Suppressor macrophage (primary cell): ENCODE measurements at places on chromosomes 16 and 17.

DNA sequence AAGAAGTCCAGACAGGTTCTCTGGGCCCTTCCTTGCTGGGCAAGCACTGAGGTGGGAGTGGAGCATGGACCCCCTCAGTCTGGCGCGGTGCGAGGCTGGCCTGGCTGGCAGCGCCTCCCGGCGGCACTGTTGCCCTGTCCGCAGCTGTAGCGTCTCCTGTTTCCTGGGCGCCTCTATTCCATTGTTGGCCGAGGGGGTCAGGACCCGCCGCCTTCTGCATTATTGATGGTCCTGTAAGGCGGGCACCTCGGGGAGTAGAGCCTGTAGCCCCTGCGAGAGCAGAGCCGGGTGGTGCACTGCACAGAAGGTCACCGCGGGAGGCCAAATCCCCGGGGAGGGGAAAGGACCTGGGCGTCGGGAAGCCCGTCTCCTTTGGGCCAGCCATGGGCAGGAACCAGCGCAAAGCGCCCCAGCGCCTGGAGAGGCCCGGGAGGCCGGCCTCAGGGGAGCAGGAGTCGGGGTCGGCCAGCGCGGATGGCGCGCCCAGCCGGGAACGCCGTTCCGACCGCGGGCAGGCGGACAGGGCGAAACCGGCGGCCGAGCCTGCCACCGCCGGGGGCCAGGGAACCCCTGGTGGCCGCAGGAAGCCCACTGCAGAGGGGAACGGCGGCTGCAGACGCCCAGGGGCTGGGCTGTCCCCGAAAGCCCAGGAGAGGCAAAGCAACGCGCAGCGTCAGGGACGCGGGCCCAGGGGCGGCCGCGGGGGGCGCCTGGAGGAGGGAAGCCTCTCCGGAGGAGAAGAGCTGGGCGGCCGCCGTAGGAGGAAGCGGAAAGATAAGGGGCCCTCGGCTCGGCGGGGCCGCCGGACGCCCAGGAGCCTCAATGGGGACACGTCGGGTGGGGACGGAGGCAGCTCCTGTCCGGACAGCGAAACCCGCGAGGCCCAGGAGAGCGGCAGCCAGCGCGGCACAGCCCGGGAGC, at the start of gene MYO15B:
Gene MYO15B (plus strand): TSS at position 126 of the 921 bp plus-strand sequence. CDS start 258 bp downstream, at position 384.
- DNase-seq, result peak; percentile 70

DNA sequence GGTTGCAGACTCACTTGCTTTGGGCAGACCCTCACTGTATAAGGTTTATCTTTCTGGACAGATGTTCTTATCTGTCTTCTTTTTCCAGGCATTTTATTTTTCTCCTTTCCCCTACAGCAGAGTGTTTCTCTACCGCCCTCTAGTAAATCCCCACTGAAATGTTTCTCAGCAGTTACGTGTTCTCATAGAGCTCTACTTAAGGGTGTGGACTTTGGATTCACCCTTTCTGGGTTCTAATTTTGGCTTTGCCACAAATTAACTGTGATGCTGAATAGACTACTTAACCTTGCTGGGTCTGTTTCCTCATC, 2.0 kb downstream of the ADAT1 start:
- DNase-seq, result no peak

DNA sequence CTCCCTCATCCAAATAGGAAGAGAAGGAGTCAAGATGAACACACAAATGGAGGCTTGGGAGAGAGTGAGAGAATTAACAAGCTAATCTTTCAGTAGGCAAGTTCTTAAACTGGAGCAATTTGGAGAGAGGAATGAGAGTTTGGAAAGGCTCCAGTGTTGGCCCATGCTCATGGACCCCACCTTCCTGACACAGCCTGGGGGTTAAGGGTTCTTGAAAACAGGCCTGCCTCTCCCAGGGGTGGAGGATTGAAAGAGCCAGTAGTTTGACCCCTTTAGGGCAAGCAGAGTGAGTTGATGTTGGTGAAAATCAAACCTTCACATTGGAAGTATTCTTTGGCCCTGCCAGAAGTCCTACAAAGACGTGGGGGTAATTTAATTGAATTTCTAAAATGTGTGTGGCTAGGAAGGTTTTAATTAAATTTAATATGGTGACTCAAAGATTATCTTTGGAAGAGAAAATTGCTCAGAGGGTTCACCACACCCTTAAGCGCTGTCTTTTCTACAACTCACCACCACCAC, 5.8 kb downstream of the HOXB3 start:
- no peak for DNase-seq

DNA sequence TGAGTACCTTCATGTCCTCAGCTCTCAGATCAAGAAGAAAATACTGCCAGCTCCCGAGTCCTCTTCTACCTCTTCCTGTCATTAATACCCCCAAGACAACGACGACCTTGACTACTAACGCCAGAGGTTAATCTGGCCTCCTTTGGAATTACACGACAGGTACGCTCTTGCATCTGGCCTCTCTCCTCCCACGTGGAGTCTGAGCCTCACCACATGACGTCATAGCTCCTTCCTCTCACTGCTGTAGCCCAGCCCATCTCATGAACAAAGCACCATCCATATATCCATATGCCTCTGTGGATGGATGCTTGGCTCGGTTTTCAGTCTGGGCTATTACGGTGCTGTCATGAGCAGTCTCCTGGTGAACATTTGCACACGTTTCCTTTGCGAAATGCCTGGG, 110.2 kb upstream of the TNRC6C start:
- DNase-seq, result no peak

- DNase-seq, result no peak
Measured at GRCh38 chr17:4520894-4521600, 22.4 kb downstream of the SPNS2 start.

DNA sequence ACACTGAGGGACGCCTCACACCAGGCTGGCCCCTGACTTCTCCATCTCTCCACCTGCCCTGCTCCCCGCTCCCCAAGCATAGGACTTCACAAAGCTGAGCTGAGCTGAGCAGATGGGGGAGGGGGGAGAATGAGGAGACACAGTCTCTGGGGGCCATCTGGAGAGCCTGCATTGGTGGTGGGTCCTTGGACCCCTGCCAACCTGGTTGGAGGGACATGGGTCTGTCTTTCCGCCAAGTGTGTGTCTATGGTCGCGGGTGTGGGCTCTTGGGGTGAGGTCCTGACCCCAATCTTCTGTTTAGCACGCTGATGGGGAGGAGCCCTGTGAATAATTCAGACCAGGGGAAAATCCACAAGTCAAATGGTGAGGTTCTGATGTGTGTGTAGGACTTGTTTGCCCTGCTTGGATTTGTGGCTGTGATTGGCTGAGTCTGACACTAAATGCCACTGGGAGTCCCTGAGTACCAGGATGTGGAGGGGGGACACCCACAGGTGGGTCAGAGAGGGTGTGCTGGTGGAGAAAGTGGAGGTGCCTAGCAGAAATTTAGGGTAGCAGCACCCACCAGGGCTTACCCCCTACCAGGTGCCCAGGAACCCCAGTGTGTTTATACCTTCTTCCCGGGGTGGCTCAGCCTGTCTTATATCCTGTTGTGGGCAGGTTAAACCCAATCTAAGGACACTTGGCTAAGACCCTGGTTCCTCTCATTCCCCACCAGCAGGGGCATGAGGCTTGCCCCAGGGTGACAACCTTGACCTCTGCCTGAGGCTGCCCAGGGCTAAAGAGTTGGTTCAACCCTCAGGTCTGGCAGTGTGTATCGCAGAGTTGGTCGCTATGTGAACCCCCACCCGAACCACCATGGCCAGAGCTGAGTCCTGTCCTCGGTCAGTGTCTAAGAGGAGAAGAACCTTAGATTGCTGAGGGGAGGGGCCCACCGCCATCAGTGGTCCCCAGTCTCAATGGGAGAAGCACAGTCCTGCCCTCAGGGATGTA, 2.1 kb downstream of the FMNL1 start:
- no peak for DNase-seq

DNA sequence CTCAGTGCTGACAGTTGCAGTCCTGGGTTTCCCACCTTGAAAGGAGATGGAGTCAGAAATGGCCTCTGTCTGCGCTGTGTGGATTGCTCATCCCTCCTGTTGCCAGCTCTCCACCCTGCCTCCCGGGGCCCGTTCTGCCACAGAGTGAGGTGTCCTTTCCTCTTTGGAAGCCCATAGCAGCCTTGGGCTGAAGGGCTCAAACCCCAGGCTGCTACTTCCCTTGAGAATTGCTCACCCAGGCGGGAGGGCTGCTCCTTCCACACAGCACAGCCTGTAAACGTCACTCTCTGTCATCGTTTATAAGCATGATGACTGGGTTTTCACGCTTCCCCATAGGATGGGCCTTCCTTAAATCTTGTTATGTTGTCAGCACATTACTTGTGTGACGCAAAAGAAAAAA, 62.7 kb downstream of the FOXK2 start:
- DNase-seq, result peak; percentile 43

DNA sequence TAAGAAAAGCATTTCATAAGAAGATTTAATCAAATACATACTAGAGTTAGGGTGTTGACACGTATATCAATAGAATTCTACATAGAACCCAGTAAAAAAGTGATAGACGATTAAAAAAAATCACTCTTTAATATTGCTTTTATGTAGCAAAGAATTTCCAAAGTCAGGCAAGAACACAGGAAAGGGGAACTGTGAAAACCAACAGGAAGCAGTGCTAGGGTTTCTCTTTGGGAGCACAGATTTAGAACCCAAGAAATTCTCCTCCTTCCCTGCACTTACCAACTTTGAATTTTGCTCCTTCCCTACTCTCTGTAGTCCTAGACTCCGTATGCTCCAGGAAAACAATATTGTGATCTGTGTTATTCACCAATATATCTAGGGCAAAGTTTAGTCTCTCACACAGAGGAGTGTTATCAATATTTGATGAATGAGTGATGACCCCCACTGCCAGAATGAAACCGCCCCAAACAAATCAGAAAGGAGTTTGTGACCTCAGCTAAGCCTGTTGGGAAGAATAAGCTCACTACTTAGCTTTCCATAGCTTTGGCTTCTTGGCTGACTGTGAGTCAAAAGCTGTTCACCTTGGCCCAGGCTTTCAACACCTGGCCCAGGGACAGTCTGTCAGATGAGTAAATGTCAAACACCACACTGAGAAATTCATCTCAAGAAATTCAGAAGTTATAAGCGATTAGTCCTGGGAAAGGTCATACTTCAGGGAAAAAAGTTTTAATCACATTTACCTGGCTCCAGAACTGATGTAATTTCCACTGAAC, 8.6 kb downstream of the RFWD3 start:
- peak; percentile 32 for DNase-seq

- no peak for DNase-seq
Measured at GRCh38 chr17:61449707-61450640, 2.2 kb upstream of the TBX4 start.

DNA sequence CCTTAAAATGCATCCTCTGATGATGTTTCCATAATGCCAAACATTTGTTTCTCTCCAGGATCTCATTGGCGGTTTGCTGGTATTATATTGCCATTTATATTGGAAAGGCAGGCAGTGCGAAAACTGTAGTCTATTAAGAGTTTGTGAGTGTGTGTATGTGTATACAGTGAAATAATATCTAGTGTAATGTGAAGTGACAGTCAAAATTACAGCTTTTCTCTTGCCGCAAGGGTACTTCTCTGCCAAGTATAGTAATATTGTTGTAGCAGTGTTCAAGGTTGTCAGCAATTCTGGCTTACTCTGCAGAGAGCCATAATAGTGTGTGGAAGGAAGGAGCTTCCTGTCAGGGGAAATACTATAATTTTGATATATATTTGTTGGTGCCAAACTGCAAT, 178.6 kb downstream of the WWOX start:
- no peak for DNase-seq

GRCh38 chr16:23134274-23134673, 15.0 kb downstream of the USP31 start:
- no peak for DNase-seq

DNA sequence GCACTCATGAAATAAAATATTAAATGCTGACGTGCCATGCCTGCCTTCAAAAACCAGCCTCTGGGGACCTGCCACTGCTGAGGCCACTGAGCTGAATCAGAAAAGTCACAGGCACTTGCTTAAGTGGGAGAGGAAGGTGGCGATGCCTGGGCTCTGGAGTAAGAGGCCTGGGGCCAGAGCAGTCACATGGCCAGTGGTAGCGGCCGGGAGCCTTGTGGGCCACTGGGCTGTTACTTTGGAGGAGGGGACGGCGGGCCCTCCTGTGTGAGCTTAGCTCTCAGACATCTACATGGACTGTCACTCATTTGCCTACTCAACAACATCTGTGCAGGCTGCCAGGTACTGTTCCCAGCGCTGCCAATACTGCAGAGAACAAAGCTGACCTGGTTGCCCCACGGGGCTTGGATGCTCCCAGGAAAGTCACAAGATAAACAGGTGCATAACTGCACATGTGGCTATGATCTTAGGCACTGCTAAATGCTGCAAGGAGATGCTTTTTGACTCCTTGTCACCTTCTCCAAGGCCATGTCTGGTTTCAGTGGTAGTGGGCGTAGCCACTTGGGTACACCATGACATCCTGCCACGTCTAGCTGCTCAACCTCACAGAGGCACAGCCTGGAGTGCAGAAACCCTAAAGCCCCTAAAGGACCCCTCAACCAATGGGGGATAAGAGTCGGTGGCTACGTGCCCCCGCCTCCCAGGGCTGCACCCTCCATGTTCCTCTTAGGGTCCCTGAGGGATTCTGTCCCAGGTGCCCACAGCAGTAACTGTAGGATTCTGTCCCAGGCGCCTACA, 11.6 kb downstream of the COTL1 start:
- no peak for DNase-seq

- DNase-seq, result no peak
Measured at GRCh38 chr17:30398328-30399041, 19.8 kb downstream of the CPD start.

GRCh38 chr16:87161822-87162676, 155.1 kb downstream of the C16orf95 start:
- DNase-seq, result no peak

DNA sequence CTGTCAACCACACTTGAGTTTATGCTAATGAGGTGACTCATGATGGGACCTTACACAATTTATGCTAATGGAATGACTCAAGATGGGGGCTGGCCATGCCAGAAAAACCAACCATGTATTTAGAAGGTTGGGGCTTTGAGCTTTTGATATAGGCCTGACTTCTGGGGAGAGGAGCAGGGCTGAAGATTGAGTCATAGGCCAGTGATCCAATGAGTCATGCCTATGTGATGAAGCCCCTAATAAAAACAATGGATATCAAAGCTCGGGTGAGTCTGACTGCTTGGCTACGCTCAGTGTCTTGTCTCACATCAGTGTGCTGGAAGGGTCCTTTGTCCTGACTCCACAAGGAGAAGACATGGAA, 7.3 kb downstream of the MFSD6L start:
- peak; percentile 22 for DNase-seq

DNA sequence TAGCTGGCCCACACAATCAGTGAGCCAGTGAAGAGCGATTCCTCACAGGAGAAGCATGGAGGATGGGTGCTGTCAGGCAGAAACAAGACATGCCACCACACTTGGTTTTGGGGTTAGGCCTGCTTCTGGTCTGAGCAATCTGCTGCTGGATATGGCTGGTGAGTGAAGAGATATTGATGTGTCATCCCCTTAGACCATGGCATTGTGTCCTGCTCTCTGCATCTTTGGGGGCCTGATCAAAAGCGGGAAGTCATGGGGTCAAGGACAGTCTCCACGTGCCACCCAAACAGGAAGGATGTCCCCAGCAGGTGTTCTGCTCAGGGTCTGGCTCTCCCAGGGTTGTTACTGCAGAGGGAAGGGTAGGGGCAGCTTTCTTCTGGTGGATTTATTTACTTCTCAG, 140.7 kb downstream of the PRKCB start:
- no peak for DNase-seq

GRCh38 chr16:51271156-51271701, 120.2 kb upstream of the SALL1 start:
- DNase-seq, result no peak
